ENCODE measurements at places on chromosomes 2 and 18. TPM values are rescaled to one million over a fixed set of nuclear protein-coding genes. Genes with fewer than 3 reads are reported as not detected.

GRCh38 chr2:138432971-138433370 is 68.6 kb upstream of the SPOPL start:
- no peak for DNase-seq
- no peaks in the 10 kb centered on the region for H3K4me1 ChIP-seq
- H3K27ac ChIP-seq: no peak overlapping the region
- H3K4me3 ChIP-seq: no peak overlapping the region

DNA sequence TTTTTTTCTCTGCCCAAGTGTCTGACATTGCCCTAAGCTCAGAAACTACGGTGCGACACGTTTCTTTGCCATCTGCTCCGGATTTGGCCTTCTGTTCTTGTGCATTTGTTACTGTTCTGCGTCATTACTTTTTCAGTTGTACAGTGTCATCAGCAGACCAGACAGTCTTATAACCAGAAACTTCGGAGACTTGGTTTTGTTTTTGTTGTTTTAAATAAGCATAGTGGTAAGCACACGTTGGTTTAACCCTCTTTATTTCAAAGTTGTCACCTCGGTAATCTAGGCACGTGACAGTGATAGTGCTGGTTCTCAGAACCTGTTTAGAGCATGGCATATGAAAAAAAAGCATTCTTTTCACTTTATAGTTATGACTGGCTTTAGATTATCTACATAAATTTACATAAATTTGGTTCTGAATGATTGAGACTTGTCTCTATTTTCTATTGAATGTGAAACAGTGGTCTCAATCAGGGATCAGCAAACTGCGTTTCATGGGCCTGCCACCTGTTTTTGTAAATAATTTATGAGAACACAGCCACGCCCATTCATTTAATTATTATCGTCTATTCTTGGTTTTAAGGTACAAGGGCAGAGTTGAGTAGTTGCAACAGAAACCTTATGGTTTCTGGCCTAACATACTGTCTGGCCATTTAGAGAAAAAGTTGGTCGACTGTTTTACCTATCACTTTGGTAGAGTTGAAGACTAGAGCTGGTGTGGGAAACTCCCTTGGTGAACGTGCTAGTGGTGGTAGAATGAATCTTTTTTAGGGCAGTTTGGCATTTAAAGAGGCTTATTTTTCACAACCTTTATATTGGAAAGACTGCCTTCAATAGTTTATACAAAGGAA is 106.5 kb downstream of the ZNF532 start:
- H3K36me3 ChIP-seq: no peaks in the 10 kb centered on the region
- no peak for DNase-seq
- H3K27me3 ChIP-seq: no peaks in the 10 kb centered on the region
- H3K4me1 ChIP-seq: no peaks in the 10 kb centered on the region
- no peak overlapping the region for H3K27ac ChIP-seq
- no peak overlapping the region for H3K4me3 ChIP-seq

SPEG gene
- 16.9 TPM for total RNA-seq

GCKR gene
- not detected for total RNA-seq
